NCI-H1417 treated with DMSO at 0.1 percent for 48 hours (cell line): ENCODE measurements at places on chromosomes 7 and 10.

- no peak for DNase-seq
These were observed 65.7 kb upstream of the NOBOX start for GRCh38 chr7:144468990-144469732.

- DNase-seq = no peak
These were observed 118.2 kb downstream of the CUX1 start for GRCh38 chr7:101935521-101936141.

GRCh38 chr7:143391462-143392404, 10.6 kb downstream of the ZYX start:
- DNase-seq = no peak

GRCh38 chr7:66237906-66238772, 33.0 kb downstream of the TPST1 start:
- DNase-seq = no peak

DNA sequence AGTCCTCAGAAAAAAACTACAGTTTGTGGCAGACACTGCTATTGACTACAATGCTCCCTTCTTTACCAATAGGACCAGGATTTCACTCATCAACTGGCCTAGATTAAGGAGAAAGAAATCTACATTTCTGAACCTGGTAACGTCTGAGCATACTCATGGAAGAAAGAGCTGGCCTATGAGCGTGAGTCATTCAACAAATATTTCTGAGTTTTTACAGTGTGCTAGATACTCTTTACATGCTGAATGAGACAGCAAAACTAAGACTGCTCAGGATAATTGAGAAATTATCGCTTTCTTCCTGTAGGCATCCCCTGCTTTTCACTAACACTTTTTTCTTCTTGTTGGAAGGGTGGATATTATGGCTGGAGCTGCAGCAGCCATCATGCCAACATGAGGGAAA, 609.7 kb downstream of the TNS3 start:
- DNase-seq = no peak

- no peak for DNase-seq
These were observed 561 bp upstream of the HNRNPF start for GRCh38 chr10:43409385-43410109.

DNA sequence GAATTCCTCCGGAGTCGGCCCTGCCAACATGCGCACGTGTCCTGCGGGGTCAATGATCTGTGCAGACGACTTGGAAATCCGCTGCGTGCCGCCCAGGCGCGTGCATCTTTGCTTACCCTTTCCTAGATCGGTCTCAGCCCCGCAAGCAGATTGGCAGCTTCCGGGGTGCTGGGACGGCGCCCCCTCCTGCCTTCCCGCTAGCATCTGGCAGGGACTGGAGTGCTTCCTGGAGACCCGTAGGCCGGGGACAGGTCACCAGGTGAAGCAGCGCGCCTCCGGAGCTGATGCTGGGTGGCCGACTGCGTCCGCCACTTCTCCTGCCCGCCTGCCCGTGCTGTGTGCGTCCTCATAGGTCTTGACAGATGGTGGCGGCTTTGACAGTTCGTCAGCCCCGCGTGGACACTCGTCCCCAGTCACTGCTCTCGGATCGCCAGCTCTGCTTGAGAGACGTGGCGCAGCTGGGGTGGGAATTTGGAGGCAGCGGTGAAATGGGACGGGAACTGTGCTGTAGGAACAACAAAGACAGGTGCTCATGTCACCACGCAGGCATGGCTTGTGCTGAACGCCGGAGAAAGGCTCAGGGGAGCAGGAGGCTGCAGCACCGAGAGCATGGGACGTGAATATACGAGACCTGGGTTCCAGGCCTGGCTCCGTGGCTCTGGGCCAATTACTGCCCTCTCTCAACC, 21.9 kb upstream of the KCNK18 start:
- no peak for DNase-seq

DNA sequence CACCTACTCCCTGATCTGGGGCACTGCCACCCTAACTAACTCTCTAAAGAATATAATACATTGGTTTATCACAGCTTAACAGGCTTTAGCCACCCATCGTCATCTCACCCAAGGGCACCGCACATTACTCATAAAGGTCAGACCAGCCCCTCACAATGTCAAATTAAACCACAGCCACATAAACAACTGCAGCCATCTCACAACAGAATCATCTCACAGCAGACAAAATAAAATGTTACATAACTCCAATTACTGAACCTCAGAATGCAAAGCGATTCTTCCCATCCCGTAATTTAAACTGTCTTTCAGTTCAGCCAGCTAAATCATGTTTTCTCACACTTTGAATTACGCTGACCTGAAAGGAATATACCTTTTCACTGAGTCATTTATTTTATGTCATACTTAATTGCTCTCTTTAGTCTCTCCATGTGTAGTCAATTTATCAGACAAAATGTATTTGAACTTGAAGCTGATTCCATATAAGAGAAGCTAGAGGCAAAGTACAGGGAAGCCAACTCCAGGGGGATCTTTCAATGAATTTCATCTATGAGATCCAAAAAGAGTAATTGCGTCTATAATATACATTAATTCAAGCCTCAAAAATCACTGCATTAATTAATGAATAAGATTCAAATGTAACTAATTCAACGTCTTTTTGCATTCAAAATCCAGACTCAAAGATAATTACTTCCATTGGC, 96.9 kb upstream of the NEBL start:
- DNase-seq = no peak

DNA sequence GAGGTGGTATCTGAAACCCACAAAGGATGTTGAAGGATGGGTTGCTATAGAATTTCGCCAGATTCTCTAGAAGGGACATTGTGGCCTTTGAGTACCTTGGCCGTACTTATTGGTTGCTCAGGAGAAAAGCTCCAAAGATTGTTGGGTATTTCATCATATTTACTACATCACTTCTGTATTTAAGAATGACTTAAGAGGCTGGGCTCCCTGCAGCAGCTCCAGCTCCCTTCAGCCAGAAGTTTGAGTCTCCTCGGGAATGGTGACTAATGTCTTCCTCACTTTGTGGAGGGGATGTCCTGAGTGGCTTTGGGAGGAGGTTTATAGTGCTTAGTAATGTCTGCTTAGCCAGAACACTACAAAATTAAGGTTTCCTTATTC, 18.1 kb downstream of the MINDY4 start:
- no peak for DNase-seq

GRCh38 chr10:103543617-103544525, 50.4 kb downstream of the NEURL1 start:
- no peak for DNase-seq

DNA sequence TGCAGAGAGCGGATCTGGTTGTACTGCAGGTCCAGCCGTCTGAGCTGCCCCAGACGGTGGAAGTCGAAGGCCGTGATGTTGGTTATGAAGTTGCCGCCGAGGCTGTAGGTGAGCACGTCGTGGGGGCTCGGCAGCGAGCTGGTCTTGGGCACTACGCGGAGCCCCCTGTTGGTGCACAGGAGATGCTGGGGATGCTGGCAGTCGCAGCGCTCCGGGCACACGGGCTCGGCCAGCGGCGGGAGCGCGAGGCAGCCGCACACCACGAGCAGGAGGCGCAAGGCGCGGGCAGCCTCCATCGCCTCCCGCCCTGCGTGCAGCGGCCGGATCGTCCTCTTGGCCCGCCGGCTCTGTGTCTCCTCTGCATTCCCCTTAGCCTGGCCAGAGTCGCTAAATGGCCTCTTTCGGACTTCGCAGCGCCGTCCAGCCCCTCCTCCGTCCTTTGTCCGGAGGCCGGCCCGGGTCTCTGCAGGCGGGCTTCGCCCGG, 337 bp downstream of the TRIL start:
- no peak for DNase-seq

DNA sequence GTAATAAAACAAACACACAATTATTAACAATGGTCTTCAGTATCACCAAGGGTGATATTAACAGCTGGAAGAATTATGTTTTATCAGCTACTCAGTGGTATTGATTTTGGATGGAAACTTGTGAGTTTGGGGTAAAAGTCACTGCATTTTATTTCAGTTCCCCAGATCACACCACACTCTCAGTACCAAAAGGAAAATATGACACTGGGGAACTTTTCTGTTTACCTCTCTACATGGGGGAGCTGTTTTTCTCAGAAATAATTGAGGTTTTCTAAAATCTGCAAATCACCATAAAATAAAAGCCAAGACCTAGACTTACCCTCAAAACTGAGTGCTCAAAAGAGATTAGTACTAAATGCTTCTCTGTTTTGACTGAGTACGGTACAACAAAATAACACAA, 98.6 kb upstream of the FEZF1 start:
- no peak for DNase-seq

- DNase-seq = no peak
These were observed 50.8 kb downstream of the PHYHIPL start for GRCh38 chr10:59227136-59227673.

GRCh38 chr7:103114576-103115008, 34.3 kb downstream of the NAPEPLD start:
- no peak for DNase-seq

DNA sequence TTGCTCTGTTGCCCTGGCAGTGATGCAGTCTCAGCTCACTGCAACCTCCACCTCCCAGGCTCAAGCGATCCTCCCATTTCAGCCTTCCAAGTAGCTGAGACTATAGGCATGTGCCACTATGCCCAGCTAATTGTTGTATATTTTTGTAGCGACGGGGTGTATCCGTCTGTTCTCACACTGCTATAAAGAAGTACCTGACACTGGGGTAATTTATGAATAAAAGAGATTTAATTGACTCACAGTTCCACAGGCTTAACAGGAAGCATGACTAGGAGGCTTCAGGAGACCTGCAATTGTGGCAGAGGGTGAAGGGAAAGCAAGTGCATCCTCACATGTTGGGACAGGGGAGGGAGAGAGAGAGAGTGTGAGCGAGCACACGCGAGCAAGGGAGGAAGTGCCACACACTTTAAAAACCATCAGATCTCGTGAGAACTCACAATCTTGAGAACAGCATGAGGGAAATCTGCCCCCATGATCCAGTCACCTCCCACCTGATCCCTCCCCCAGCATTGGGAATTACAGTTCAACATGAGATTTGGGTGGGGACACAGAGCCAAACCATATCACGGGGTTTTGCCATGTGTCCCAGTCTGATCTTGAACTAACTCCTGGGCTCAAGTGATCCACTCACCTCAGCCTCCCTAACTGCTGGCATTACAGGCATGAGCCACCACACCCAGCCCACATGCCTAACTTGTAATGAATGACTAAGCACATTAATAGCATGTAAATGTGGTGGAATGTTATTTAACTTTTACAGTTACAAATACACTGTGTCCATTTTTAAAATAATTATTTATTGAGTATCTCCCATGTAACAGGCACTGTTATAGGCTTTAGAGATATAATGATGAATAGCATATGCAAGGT, 65.5 kb downstream of the RALA start:
- DNase-seq = no peak

DNA sequence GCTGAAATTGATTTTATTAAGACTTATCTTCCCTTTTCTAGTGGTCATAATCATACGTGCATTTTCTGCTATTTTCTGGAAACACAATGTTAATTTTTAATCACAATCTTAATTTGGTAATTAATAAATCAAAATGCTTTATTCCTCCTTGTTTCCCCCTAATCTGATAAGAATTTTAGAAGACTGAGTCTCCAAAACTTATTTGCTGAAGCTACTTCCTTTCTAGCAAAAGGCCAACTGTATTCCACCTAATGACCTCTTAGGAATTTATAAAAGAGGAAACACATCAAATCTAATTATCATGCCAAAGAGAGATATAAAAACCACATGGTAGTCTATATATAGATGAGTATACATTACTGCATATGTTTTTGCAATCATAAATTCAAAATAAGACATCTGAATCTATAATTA, 140.6 kb downstream of the GNAI1 start:
- DNase-seq = no peak

DNA sequence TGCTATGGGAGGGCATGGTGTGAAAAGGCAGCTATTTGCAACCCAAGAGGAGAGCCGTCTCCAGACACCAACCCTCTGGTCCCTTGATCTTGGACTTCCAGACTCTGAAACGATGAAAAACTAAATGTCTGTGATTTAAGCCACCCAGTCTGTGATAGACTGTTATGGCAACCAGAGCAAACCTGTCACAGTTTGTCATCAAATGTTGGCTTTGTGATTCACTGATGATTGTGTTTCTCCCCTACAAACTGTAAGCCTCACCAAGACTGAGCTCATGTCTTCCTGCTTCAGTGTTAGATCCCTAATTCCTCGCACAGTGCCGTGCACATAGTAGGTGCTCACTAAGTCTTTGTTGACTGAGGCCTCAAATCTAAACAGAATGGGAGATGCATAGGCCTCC, 224.6 kb upstream of the PITRM1 start:
- DNase-seq = no peak

- no peak for DNase-seq
These were observed 35.6 kb upstream of the ADAM12 start for GRCh38 chr10:126423732-126424491.

- no peak for DNase-seq
These were observed 132.3 kb downstream of the HECW1 start for GRCh38 chr7:43244784-43245183.

DNA sequence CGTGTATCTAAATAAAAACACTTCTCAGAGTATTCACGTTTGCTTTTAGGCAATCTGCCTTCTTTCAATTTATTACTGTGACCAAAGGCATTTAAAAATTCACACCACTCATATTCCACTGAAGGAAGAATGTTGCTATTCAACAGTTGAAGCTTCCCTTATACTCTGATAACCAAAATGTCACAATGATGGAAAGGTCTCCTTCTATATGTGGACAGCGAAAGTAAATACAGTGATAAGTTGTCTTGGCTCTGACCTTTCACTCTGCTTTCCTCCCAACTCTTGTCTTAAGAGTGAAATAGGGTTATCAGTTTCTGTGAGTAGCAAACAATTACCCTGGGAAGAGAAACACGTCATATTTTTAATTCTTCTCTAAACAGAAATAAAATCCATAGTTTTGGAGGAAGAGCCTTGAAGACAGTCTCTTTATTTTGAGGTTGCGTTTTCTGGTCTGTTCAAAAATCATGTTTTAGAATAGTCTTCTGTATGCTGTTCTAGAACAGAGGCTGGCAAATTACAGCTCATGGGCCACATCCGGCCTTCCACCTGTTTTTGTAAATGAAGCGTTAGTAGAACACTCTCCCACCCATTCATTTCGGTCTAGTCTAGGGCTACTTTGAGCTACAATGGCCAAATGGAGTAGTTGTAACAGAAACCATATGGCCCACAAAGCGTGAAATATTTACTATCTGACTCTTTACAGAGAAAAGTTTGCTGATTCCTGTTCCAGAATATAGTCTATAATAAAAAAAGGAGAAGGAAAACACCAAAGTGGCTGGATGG, 41.3 kb downstream of the ETV1 start:
- DNase-seq = no peak

GRCh38 chr7:72504061-72504706, 92.0 kb upstream of the CALN1 start:
- DNase-seq = no peak

GRCh38 chr7:156752367-156753228, 112.0 kb downstream of the RNF32 start:
- no peak for DNase-seq
